Type B pancreatic cell (in vitro differentiated cells): ENCODE measurements at places on chromosomes 7 and 10. TPM values are rescaled to one million over a fixed set of nuclear protein-coding genes. Genes with fewer than 3 reads are reported as not detected.
A peak's percentile ranks its signal among the peaks of the same experiment; 100 is the strongest.

Gene SPAM1
- total RNA-seq: not detected in 2 replicates

Gene HERPUD2
- 29.8 and 30.0 TPM in 2 replicates for total RNA-seq

Gene ZNF425
- total RNA-seq: 4.5 and 7.0 TPM in 2 replicates

Gene LBX1
- total RNA-seq: 4.7 TPM in 1 of 2 replicates, not detected in the other

Gene ARPC1B
- 55.0 and 125 TPM in 2 replicates for total RNA-seq

Gene LRRC18
- not detected in 2 replicates for total RNA-seq

Gene PSD
- total RNA-seq: 7.8 and 9.3 TPM in 2 replicates

DNA sequence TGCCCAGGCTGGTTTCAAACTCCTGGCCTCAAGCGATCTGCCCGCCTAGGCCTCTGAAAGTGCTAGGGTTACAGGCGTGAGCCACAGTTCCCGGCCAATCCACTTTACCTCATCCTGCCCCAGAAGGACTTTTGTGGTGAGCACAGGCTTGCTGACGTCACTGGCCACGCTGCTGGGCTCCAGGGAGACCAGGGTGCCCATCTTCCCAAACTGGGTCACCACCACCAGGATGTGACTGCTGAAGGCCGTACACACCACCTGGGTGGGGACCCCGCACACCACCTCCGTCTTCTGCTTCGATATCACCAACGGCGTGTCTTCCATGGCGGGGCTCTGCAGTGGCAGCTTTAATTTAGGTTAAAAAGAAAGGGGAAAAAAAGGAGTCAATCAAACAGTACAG lies 816 bp downstream of the PSMG3 start:
- DNase-seq: no peak
- peak overlapping the region; percentile 83 for H3K27ac ChIP-seq
- H3K4me3 ChIP-seq: peak overlapping the region; percentile 82
- no peaks in the 10 kb centered on the region for H3K27me3 ChIP-seq
- H3K36me3 ChIP-seq: peaks cover 3% of the 10 kb centered on the region
- peaks cover 20% of the 10 kb centered on the region for H3K4me1 ChIP-seq

DNA sequence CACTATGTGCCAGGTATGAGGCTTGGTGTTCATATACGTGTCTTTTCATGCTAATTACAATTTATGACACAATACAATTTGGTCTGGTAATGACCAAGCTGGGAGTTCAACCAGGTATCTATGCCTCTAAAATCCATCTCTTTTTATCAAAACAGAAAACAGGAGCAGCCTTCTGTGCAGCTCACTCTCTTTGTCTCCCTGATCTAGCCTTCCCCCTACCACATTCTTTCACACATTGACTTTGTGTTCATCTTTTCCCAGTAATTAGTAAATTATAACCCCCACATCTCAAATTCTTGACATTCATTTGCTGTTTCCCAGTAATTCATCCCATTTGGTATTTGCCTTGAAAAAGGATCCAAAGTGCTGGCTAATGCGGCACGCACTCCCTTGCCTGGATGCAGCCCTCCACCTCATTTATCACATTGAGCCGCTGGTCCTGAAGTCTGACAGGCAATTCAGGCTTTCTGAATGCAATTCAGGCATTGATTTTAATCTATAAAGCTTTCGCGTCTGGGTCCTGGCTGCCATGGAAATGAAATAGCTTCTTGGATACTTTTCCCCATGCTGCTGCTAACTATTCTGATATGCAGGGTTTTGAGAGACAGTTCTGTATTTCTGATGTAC lies 112.5 kb upstream of the ANKRD1 start:
- peaks cover 13% of the 10 kb centered on the region for H3K27me3 ChIP-seq
- H3K4me1 ChIP-seq: peaks cover 21% of the 10 kb centered on the region
- H3K4me3 ChIP-seq: peak overlapping the region; percentile 35
- no peak overlapping the region for H3K27ac ChIP-seq

GRCh38 chr7:29038463-29038862 lies 80.3 kb upstream of the TRIL start:
- DNase-seq: no peak
- H3K4me1 ChIP-seq: peaks cover 43% of the 10 kb centered on the region
- no peaks in the 10 kb centered on the region for H3K27me3 ChIP-seq
- H3K4me3 ChIP-seq: no peak overlapping the region
- H3K27ac ChIP-seq: no peak overlapping the region
- H3K36me3 ChIP-seq: no peaks in the 10 kb centered on the region

- no peak overlapping the region for H3K27ac ChIP-seq
- H3K4me3 ChIP-seq: no peak overlapping the region
- H3K27me3 ChIP-seq: no peaks in the 10 kb centered on the region
Measured at GRCh38 chr7:100372256-100372655, 1.0 kb upstream of the PILRA start.

DNA sequence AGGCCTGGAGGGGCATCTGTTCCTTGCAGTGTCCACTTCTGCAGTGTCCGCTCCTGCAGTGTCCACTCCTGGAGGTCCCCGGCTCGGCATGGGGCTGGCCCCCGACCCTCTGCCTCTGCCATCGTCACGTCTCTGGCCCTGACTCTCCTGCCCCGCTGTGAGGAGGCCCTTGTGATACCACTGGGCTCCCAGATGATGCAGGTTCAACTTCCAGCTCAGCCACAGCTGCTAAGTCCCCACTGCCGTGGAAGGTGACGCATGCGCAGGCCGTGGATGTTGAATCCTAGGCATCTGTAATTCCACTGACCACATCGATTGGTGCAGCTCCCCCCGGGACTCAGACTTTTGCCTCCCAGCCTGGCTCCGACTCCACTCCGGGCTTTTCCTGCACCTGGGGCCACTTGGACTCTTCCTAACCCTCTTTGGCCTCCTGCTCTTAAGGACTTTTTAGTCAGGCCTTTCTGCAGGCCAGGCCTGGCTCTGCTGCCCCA lies 95.1 kb downstream of the GLRX3 start:
- no peaks in the 10 kb centered on the region for H3K36me3 ChIP-seq
- DNase-seq: no peak
- H3K27ac ChIP-seq: no peak overlapping the region

GRCh38 chr10:79266543-79267312 lies 80.5 kb upstream of the PPIF start:
- H3K36me3 ChIP-seq: peaks cover 18% of the 10 kb centered on the region
- no peak overlapping the region for H3K4me3 ChIP-seq
- H3K27me3 ChIP-seq: no peaks in the 10 kb centered on the region
- DNase-seq: no peak
- H3K4me1 ChIP-seq: peaks cover 72% of the 10 kb centered on the region
- peak overlapping the region; percentile 92 for H3K27ac ChIP-seq

GRCh38 chr10:36094096-36094495 lies 452.0 kb upstream of the FZD8 start:
- H3K27ac ChIP-seq: no peak overlapping the region
- H3K36me3 ChIP-seq: no peaks in the 10 kb centered on the region
- no peaks in the 10 kb centered on the region for H3K4me1 ChIP-seq
- H3K4me3 ChIP-seq: no peak overlapping the region
- DNase-seq: no peak

GRCh38 chr10:133162178-133162909 lies 2.3 kb downstream of the KNDC1 start:
- no peaks in the 10 kb centered on the region for H3K36me3 ChIP-seq
- H3K4me1 ChIP-seq: no peaks in the 10 kb centered on the region
- H3K27me3 ChIP-seq: peaks cover 19% of the 10 kb centered on the region
- peak overlapping the region; percentile 54 for H3K4me3 ChIP-seq
- H3K27ac ChIP-seq: no peak overlapping the region

GRCh38 chr7:14065286-14065685 lies 75.8 kb upstream of the ETV1 start:
- no peak for DNase-seq
- no peak overlapping the region for H3K4me3 ChIP-seq
- no peaks in the 10 kb centered on the region for H3K27me3 ChIP-seq
- H3K36me3 ChIP-seq: no peaks in the 10 kb centered on the region

GRCh38 chr10:128804411-128804810 lies 662.6 kb upstream of the MGMT start:
- peaks cover 3% of the 10 kb centered on the region for H3K4me1 ChIP-seq
- H3K27ac ChIP-seq: no peak overlapping the region
- DNase-seq: peak; percentile 36
- H3K36me3 ChIP-seq: no peaks in the 10 kb centered on the region
- H3K4me3 ChIP-seq: no peak overlapping the region

DNA sequence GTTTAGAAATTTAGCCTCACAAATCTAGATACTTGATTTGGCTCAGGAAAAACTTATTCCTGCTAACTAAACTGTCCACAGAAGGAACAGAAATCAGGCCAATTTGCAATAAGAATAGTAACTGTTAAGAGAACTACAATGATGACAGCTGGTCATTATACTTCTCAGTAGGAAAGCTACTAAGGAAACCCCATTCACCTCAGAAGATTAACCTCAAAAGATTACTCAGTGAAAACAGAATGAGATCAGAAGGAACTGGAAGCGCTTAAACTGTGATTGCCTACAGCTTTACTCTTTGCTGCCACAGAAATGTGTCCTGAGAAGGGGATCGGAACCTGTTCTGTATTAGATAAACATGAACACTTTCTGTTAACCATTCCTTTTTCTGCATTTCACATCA lies 24.3 kb upstream of the DNAJB12 start:
- H3K27ac ChIP-seq: no peak overlapping the region
- peaks cover 8% of the 10 kb centered on the region for H3K36me3 ChIP-seq
- no peak overlapping the region for H3K4me3 ChIP-seq
- H3K4me1 ChIP-seq: peaks cover 8% of the 10 kb centered on the region
- DNase-seq: no peak

- peaks cover 33% of the 10 kb centered on the region for H3K4me1 ChIP-seq
- no peaks in the 10 kb centered on the region for H3K36me3 ChIP-seq
- peaks cover 41% of the 10 kb centered on the region for H3K27me3 ChIP-seq
Measured at GRCh38 chr7:25854608-25855497, 297.1 kb upstream of the NFE2L3 start.

- no peak for DNase-seq
- peaks cover 16% of the 10 kb centered on the region for H3K4me1 ChIP-seq
- peak overlapping the region; percentile 86 for H3K27ac ChIP-seq
- H3K4me3 ChIP-seq: peak overlapping the region; percentile 62
- H3K36me3 ChIP-seq: peaks cover 1% of the 10 kb centered on the region
Measured at GRCh38 chr7:74612015-74612829, 45.3 kb upstream of the GTF2I start.

GRCh38 chr7:143372070-143372469 lies 9.1 kb upstream of the ZYX start:
- no peak for DNase-seq
- peaks cover 15% of the 10 kb centered on the region for H3K27me3 ChIP-seq
- no peak overlapping the region for H3K4me3 ChIP-seq
- peaks cover 16% of the 10 kb centered on the region for H3K4me1 ChIP-seq

- peaks cover 17% of the 10 kb centered on the region for H3K4me1 ChIP-seq
- H3K27me3 ChIP-seq: peaks cover 6% of the 10 kb centered on the region
- no peak for DNase-seq
- H3K4me3 ChIP-seq: peak overlapping the region; percentile 41
- H3K27ac ChIP-seq: peak overlapping the region; percentile 27
Measured at GRCh38 chr10:17257466-17258321, 29.7 kb downstream of the VIM start.

GRCh38 chr10:88156341-88156740 lies 292.9 kb downstream of the PTEN start:
- H3K4me1 ChIP-seq: peaks cover 15% of the 10 kb centered on the region
- H3K27ac ChIP-seq: no peak overlapping the region
- no peak for DNase-seq

- H3K27ac ChIP-seq: no peak overlapping the region
- DNase-seq: no peak
- no peaks in the 10 kb centered on the region for H3K27me3 ChIP-seq
Measured at GRCh38 chr10:132195366-132196075, 8.8 kb downstream of the DPYSL4 start.

GRCh38 chr7:34463830-34464229 lies 194.2 kb upstream of the NPSR1 start:
- H3K27ac ChIP-seq: no peak overlapping the region
- H3K36me3 ChIP-seq: no peaks in the 10 kb centered on the region
- no peak overlapping the region for H3K4me3 ChIP-seq

- DNase-seq: peak; percentile 54
- H3K36me3 ChIP-seq: no peaks in the 10 kb centered on the region
- no peak overlapping the region for H3K27ac ChIP-seq
- H3K4me3 ChIP-seq: no peak overlapping the region
Measured at GRCh38 chr10:70592746-70593512, 9.6 kb downstream of the PRF1 start.

DNA sequence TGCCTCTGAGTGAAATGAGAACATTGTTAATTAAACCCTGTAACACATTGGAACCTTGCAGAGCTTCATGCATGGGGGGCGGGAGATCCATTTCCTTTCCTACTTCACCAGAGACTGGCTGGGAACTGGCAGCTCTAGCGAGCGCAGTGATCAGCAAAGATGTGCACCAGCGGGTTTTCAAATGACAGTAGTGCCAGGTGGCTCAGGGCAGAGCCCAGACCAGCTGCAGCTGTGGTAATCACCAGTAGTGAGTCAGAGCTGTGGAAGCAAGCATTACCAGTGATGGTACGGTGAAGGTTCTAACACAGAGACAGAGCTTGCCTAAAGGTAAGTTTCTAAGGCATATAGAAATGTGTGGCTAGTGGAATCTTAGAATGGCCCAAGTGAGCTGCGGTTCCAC lies 1009.7 kb upstream of the CELF2 start:
- peaks cover 3% of the 10 kb centered on the region for H3K27me3 ChIP-seq
- no peak overlapping the region for H3K4me3 ChIP-seq
- H3K4me1 ChIP-seq: no peaks in the 10 kb centered on the region
- no peak overlapping the region for H3K27ac ChIP-seq
- no peaks in the 10 kb centered on the region for H3K36me3 ChIP-seq
- no peak for DNase-seq

GRCh38 chr10:129033340-129033739 lies 433.7 kb upstream of the MGMT start:
- H3K36me3 ChIP-seq: no peaks in the 10 kb centered on the region
- no peak overlapping the region for H3K27ac ChIP-seq
- peaks cover 68% of the 10 kb centered on the region for H3K27me3 ChIP-seq
- H3K4me1 ChIP-seq: peaks cover 37% of the 10 kb centered on the region
- H3K4me3 ChIP-seq: no peak overlapping the region
- DNase-seq: no peak

DNA sequence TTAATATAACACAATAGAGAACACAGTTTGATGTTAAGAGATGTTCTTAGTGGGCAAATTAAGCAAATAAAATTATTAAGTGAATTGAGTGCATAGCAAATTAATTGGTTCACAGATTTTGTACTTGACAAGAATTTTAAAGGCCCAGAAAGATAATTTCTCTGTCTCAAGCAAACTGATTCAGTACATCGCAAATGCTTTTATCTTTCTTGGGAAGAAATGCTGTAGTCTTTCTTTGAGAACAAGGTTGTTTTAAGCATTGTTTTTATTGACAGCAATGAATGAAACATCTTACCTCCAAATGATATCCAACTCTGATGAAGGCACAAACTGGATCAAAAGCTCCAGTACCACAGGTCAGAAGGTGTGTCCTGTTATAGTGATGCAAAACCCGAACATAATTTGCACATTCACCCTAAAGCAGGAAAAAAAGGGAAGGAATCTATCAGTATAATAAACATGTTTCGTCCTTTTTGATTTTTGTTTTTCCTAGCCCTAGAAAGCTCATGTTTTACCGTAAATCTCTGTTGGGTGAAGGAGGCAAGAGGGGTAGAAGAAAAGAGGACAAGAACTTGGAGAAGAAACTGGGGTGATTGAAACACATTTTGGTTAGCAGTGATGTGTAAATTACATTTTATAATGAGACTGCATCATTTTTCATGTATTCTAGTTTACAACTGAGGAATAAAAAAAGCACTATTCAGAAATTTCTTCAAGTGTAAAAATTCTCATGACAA lies 182.6 kb downstream of the SEMA3E start:
- H3K27ac ChIP-seq: peak overlapping the region; percentile 36
- DNase-seq: no peak
